ENCODE measurements at places on chromosomes 12 and 14.

- DNase-seq = no peak
These were observed 89.3 kb upstream of the DHRS4 start for GRCh38 chr14:23864259-23864658.

GRCh38 chr12:88925454-88925853 lies 345.2 kb upstream of the KITLG start:
- DNase-seq = no peak

DNA sequence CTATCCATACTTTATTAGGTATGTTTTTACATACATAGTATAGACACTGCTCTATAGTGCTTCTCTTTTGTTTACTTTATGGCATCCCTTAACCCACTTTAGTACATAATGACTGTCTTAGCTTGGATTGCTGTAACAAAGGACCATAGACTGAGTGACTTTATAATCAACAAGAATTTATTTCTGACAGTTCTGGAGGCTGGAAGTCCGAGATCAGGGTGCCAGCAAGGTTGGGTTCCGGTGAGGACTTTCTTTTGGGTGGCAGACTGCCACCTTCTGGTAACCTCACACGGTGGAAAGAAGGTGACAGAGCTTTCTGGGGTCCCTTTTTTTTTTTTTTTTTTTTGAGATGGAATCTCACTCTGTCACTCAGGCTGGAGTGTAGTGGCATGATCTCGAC lies 48.6 kb upstream of the PPM1H start:
- DNase-seq = no peak

DNA sequence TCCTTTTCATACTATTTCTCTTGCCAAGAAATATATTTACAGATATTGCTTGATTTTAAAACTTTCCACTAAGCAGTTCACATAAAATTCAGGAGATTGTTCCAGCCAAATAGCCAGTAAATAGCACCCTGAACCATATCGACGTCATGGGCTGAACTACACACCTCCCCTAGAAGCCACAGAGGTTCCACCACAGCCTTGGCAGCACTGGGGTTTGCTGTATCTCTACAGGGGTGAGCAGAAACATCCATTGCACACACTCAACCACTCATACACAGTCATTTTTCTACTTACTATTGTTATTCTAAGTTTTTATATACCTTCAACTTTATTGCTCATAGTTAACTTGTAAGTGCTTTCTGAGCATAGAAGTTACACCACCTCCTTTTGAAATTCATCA lies 8.1 kb upstream of the EIF2S3B start:
- no peak for DNase-seq

DNA sequence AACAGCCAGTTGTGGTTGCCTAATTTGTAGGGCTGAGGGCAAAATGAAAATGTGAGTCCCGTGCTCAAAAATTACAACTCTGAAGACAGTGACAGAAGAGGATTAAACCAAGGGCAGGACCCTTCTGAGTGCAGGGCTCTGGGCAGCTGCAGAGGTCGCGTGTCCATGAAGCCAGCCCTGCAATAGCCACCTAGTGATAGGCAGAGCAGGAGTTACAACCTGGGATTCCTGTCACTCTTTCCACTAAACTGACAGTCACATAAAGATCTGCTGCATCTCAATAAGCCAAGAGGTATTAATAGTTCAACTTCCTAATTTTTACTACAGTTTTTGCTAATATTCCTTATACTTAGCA lies 94.1 kb downstream of the SLC2A13 start:
- DNase-seq = no peak

GRCh38 chr12:125122668-125123067 lies 57.4 kb downstream of the AACS start:
- DNase-seq = no peak

- DNase-seq = no peak
These were observed 11.4 kb downstream of the DGLUCY start for GRCh38 chr14:91125271-91125660.

Measured in D721Med (cell line).